Fibroblast of gingiva (primary cell): ENCODE measurements at places on chromosomes 4 and X.

- DNase-seq: no peak
These were observed 56.9 kb upstream of the SPRY1 start for GRCh38 chr4:123339507-123340380.

DNA sequence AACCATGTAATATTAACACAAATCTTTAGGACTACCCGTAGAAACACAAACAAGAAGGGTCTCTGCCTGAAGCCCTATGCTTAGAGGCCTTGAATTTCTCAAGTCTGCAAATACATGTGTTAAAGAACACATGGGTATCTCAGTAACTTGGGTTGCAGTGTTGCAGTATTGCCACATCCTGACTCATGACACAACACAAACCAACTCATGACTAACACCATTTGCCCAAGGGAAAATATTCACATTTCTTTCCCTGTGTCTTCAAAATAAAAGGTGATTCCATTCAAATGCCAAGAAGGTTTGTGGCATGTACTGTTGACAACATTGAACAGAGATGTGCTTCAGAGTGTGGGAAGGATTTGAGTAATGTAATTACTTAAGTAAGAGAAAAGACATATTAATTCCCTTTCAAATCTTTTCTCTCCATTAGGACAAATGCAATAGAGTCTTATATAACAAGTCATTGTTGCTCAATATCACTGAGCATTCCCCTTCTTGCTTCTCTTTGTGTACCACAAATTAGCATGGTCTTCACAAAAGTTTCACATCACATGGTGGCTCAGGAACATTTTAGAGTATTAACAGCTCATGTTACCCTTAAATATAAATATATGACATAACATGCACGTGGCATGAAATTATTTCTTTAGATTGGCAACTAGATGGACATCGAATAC, 487.1 kb downstream of the STPG2 start:
- DNase-seq: peak; percentile 14

DNA sequence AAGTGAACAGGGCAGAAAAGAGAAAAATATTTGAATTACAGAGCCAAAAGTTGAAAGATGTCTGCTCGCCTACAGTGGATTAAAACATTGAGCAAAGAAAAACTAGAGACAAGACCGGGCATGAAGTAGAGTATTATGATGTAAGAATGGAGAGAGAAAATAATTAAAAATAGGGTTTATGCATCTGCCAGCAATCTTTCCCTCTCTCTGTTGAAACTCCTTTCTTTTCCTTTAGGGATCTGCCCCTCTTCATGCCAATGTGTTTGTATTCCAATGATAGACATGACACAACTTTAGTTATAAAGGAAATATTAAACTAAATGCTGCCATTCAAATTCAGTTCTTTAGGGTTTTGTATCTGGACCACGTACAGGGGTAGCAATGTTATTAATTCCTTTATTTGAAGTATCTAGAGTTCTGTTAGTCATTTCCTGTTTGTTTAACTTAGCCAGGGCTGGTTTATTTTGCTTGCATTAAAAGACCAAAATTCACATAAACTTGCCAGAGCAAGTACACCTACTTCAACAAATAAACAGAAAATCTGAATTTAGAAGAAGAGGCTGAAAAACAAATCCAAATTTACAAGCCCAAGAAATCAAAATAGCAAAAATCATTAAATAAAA, 202.6 kb downstream of the SPOCK3 start:
- no peak for DNase-seq

GRCh38 chr4:84870398-84871163, 95.9 kb downstream of the WDFY3 start:
- no peak for DNase-seq

- DNase-seq: no peak
These were observed 994.2 kb downstream of the ADGRL3 start for GRCh38 chr4:62194342-62194741.

GRCh38 chr4:3322059-3322550, 29.3 kb downstream of the RGS12 start:
- peak; percentile 40 for DNase-seq

GRCh38 chr4:187188741-187189140, 465.1 kb upstream of the FAT1 start:
- no peak for DNase-seq

- DNase-seq: peak; percentile 78
These were observed 720 bp downstream of the RPL10 start for GRCh38 chrX:154398668-154399526.

GRCh38 chrX:109855501-109855900, 122.4 kb upstream of the ACSL4 start:
- no peak for DNase-seq
